ENCODE measurements at places on chromosomes 5 and 9.
A peak's percentile ranks its signal among the peaks of the same experiment; 100 is the strongest.

DNA sequence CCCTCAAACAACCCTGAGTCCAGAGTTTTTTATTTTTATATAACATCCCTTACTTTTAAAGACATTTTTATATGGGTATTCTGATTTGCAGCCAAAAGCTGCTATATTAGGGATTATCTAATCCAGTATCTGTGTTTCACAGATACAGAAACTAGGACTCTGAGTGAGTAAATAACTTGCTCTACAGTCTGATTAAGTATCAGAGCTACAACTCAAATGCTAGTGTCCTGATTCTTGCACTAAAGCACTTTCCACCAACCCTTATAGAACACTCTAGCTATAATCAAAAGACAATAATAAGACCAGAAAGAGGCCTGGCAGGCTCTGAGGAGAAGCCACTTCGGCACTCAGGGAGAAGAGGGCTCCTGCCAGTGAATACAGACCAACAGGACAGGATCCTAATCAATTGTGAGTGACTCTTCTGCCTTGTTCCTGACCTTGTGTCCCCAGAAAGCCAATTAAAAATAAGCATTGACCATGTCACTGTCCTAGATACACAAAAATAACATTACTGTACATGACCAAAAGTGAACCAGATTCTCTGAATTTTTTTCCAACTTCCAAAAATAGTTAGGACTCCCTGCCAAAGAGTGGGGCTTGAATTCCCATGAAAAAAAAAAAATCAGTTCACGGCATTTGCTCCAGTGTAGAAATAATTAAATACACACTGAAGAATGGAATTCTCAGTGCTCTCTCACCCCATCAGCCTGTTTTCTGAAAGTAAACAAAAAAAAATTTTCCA is 63.6 kb upstream of the MAP3K1 start:
- no peak for DNase-seq

- no peak for DNase-seq
Observed at GRCh38 chr5:62208218-62208852, 97.7 kb upstream of the KIF2A start.

GRCh38 chr5:34811706-34812105 is 27.3 kb upstream of the TTC23L start:
- no peak for DNase-seq

DNA sequence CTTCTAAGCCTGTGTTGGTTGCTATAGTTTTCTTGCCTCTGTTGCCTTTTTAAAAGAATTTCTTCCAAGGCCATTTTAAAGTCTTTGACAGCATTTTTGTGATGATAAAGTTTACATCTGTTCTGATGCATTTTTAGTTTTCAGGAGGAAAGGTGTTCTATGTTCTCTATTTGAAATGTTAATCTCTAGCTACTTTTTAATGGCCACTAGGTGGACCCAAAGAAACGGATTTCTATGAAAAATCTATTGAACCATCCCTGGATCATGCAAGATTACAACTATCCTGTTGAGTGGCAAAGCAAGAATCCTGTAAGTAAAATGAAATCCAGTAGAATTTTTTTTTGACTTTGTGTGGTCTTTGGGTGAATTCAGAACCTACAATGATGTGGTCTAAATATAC is 60.2 kb downstream of the MELK start:
- DNase-seq = peak; percentile 43

- no peak for DNase-seq
Observed at GRCh38 chr9:35868933-35869332, 1.3 kb downstream of the OR13J1 start.

- DNase-seq = no peak
Observed at GRCh38 chr5:135631391-135631790, 52.6 kb upstream of the CXCL14 start.

- peak; percentile 20 for DNase-seq
Observed at GRCh38 chr9:86246752-86247161, 12.7 kb downstream of the C9orf153 start.

GRCh38 chr5:58406394-58406793 is 53.5 kb downstream of the PLK2 start:
- no peak for DNase-seq

DNA sequence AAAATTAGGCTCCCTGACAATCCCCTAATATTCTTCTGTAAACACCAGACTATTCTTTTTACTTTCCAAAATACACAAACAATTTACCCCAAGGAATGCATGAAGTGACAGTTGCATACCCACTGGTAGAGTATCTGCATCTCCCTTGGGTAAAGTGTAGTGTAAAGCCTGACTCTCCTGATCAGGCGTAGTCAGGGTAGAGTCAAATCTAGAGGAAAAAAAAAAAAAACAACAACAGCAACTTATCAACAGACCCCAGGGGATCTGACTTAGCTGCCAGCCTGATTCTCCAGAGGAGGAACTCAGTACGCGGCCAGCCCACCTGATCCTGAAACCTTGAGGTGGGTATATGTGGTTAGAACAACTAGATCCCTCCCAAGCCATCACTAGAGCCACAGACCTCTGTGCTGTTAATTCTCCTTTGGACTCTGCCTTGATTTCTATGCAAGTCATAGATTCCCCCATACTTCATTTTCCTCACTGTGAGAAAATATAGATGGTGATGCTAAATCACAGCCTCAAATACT is 61.0 kb downstream of the ZNF608 start:
- no peak for DNase-seq

- no peak for DNase-seq
Observed at GRCh38 chr5:2272755-2273154, 390.0 kb upstream of the IRX4 start.

DNA sequence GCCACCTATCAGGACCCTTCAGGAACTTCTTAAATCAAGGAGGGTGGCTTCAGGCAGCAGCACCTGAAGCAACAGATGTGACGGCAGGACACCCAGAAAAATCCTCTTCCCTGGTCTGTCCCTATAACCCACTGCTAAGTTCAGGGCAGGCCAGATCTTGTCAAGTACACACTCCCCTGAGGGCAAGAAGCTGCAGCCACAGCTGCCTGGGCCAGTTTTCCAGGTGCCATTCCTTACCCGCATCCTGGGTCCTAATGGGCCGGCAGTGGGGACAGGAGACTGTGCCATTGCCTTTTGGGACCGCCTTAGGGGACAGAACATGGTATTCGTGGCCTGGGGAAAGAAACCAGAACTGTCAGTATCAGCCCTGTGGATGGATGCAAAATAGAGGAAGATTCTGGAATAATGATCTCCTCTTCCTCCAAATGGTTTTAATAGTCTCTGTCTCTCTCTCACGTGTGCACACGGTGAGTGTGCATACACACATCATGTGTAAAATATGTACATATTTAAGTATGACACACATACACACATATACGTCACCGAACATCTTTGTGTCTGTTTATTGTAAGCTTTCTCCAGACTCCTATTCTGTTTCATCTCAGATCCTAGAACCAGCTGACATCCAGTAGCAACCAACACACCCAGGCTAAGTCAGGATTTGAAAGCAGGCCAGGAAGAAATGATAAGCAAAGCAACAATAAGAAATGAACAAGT is 14.0 kb downstream of the ORM2 start:
- no peak for DNase-seq

GRCh38 chr5:167952278-167952995 is 339.0 kb upstream of the WWC1 start:
- DNase-seq = no peak

GRCh38 chr9:108474356-108474755 is 381.4 kb downstream of the ACTL7B start:
- DNase-seq = no peak

DNA sequence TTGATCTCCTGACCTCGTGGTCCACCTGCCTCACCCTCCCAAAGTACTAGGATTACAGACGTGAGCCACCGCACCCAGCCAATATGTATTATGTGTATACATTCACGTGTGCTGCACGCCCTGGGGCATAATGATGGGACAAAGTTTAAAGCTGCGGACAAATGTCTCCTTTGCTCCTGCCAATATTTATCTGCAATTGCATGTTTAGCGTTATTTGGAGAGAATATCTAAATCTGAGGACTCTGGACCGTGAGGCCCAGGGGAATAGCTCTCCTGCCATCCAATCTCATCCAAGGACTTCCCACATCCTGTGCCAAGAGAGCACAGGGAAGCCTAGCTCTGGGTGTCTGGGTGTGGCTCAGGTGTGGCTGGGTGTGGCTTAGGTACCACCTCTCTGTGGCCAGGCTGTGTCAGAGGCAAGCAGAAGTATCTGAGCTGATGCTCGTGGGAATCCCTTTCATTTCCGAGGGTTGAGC is 6.9 kb upstream of the BOD1 start:
- DNase-seq = no peak

DNA sequence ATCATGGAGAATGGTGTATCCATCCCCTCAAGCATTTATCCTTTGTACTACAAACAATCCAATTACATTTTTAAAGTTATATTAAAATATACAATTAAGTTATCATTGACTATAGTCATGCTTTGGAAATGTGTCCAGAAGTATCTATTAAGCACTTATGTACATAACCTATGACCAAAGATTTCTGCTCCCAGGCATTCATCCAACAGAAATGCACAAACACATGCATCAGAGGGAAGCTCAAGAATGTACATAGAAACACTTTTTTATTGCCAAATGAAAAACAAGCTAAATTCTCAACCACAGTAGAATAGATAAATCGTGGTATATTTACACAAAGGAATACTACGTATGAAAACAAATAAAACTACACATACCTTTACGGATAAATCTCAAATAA is 700.5 kb upstream of the ZNF608 start:
- DNase-seq = no peak

DNA sequence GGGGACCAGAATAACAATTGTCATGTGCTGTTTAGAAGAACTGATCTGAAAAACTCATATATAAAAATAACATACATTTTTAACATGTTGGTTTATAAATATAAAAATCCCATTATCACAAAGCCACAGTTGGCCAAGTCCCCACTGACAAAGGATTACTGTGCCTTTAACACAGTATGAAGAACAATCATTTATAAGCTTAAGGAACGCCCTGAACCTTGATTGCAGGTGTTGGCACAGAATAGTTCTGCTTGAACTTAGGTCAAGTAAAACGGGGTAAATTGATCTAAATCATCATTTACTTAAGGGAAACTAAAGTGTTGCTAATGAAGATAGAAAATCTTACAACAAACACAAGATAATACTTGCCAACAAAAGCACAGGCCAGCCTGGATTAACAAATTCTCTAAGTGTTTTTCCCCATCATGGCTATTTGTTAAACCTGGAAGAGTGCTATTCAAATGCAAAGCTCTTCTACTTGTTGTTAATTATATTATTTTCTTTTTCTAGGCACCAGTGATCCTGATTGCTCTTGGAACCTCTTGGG is 46.1 kb downstream of the ASTN2 start:
- no peak for DNase-seq

- no peak for DNase-seq
Observed at GRCh38 chr5:91514400-91514799, 131.3 kb upstream of the ARRDC3 start.

DNA sequence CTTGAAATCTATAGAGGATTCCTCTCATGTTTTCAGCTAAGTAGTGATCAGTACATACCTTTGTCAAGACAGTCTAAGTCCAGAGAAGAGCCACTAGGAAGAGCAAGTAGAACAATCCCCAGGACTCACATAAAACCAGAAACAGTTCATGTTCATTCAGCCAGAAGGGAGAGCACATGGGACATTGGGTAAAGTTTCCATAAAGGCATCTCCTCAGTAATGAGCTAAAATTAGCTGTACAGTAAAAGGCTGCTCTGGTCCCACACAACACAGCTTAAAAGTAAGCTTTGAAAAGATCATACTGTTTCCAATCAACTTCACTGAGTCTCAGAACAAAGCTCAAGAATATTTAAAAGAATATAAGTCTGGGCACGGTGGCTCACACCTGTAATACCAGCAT is 32.4 kb downstream of the HOMER1 start:
- no peak for DNase-seq

- no peak for DNase-seq
Observed at GRCh38 chr5:139761501-139761900, 34.1 kb upstream of the PSD2 start.

- no peak for DNase-seq
Observed at GRCh38 chr5:117533792-117534191, 959.2 kb upstream of the SEMA6A start.

DNA sequence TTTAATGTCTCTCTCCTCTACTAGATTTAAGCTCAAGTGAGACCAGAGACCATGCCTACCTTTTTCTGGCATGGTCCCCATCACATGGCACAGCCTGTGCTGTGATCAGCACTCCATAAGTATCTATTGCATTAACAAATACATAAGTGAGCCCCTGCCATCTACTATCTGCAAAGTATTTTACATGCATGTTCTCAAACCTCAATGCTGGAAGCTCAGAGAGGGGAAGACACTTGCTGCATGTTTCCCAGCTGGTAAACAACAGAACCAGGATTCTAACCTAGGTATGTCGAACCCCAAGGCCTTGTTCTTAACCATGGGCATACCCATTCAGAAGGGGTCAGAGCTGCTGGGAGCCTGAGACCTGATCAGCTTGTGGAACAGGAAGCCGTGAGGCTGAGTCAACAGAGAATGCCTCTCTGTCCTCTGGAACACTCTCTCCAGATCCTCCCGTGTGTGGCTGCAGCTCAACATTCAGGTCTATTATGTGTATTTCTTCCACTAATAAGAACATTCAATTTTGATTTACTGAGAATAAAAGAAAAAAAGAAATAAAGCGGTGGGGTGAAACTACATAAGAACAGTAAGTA is 232.5 kb upstream of the MSX2 start:
- DNase-seq = no peak

DNA sequence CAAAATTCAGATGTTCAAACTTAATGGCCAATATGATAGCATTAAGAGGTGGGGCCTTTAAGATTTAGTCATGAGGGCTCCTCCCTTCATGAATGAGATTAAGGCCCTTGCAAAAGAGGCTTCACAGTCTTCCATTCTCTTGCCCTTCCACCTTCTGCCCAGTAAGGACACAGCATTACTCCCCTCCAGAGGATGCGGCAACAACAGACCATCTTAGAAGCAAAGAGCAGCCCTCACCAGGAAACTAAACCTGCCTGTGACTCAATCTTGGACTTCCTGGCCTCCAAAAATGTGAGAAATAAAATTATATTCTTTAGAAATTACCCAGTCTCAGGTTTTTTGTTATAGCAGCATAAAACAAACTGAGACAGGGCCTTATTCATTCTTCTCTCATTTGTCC is 8.2 kb downstream of the AP3B1 start:
- no peak for DNase-seq

DNA sequence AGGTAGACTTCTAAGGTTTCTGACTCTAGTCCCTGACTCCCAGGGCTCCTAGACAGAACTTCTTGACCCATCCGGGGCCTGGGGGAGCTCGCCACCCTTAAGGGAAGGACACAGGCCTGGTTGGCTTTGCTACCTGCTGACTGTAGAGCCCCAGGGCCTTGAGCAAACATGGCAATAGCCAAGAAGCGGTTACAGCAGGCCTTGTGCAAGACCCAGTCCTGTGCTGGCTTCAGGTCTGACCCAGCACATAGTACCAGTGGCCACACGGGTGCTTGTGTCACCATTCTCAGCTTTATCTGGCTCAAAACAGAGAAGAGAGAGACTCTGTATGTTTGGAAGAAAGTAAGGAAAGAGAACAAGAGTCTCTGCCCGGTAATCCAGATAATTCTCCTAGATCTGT is 41.8 kb downstream of the AP3B1 start:
- DNase-seq = no peak
